ENCODE measurements at places on chromosomes 7 and 10. TPM values are rescaled to one million over a fixed set of nuclear protein-coding genes. Genes with fewer than 3 reads are reported as not detected.

The PDZD7 gene
- 0.21 TPM for total RNA-seq

The PSD gene
- 26.1 TPM for total RNA-seq

The TMEM178B gene
- total RNA-seq = 0.34 TPM

The PNLIPRP2 gene
- total RNA-seq = 10.7 TPM

The NYAP1 gene
- total RNA-seq = 0.27 TPM

The CUL2 gene
- 25.0 TPM for total RNA-seq

The SLC26A3 gene
- total RNA-seq = 3,814 TPM

The ACSM6 gene
- not detected for total RNA-seq

The IFT22 gene
- total RNA-seq = 6.0 TPM

The GPR146 gene
- 7.4 TPM for total RNA-seq

DNA sequence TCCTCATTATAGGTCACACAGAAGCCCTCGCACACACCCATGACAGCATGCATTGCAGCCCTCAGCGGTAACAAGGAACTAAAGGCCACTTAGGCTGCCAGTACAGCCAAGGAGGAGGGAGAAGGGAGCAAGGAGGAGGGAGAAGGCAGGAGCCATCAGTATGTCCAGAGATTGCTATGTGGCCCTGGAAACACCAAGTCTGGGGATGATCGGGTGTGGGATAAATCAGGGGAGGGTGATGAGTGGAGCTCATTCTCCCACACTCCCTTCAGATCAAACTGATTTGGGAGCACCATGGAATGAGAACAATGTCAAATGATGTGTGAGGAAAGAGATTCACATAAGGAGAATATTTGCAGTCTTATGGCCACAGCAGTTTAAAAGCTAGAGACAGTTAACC lies 350.9 kb downstream of the TNS3 start:
- DNase-seq = no peak

GRCh38 chr7:159098811-159099655 lies 45.6 kb downstream of the VIPR2 start:
- DNase-seq = no peak

GRCh38 chr10:34360984-34361383 lies 454.1 kb downstream of the PARD3 start:
- DNase-seq = no peak

- DNase-seq = no peak
These were observed 43.3 kb downstream of the FRMPD2 start for GRCh38 chr10:48231178-48231577.

DNA sequence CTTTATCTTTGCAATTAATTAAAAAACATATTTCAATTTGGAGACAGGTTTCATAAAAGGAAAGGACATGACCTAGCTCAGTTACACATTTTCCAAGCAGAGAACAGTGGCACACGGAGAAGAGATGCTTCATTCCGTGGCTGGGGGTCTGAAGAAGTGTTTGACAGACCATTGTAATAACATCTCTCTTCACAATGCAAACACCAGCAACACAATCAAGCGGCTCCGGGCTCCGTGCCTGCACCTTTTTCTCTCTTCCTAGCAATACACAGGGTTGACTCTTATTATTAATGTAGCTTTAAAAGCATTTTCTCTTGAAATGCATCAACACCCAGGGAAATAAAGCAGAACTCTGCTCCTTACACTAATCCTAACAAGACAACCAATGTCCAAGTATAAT lies 261.0 kb upstream of the AOAH start:
- DNase-seq = no peak

DNA sequence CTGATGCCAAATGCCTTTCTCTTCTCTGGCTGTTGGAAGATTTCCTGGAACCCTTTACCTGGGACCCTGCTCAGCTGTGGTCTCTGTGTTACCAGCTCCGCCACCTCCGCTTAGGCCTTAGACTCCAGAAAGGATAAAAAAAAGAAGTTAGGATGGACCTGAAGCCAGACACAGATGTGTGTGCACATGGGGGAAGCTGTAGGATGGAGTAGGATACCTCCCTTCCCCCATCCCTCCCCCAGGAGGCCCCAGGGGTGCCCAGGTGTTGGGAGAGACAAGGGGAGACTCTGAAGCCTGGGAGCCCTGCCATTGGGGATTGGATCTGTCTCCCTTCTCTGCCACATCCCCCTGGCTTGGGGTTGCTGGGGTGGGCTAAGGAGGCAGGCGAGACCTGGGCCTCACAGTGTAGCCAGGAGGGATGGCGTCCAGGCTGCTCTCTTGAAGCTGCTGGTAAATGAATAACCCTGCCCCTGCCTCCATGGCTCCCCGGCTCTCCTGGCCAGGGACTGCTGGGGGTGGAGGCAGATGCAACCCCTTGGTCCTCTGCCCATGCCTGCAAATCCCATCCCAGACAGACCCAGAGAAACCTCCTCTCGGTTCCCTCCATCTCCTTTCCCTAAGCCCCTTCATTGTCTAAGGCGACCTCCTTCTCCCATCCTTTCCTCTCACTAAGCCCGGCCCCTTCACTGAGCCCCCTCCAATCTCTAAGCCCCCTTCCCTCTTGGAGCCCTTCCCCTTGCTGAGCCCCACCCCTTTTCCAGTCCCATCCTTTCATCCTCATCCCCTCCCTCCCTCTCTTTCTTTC lies 8.0 kb downstream of the CLDN3 start:
- no peak for DNase-seq

- DNase-seq = no peak
These were observed 66.5 kb downstream of the TNS3 start for GRCh38 chr7:47515305-47515834.

DNA sequence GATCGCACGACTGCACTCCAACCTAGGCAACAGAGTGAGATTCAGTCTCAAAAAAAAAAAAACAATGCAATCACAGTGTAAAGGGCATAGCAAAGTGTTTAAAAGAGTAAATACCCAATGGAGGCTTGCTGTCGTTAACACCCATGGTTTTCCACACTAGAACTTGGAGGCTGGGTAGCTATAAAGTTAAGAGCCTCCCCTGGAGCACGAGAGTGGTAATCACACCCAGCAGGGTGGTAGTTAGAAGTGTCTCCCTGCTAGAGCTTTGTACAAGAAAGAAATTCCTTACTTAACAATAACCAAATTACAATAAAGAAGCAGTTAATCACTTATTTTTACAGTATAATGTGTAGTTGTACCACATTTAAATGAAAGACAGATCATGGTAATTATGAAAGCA lies 1078.9 kb downstream of the NRG3 start:
- DNase-seq = no peak

- no peak for DNase-seq
These were observed 51.2 kb upstream of the CFAP46 start for GRCh38 chr10:132993271-132994184.

GRCh38 chr7:55260676-55261385 lies 104.3 kb upstream of the LANCL2 start:
- no peak for DNase-seq

GRCh38 chr10:24009736-24010135 lies 199.2 kb upstream of the KIAA1217 start:
- DNase-seq = no peak

DNA sequence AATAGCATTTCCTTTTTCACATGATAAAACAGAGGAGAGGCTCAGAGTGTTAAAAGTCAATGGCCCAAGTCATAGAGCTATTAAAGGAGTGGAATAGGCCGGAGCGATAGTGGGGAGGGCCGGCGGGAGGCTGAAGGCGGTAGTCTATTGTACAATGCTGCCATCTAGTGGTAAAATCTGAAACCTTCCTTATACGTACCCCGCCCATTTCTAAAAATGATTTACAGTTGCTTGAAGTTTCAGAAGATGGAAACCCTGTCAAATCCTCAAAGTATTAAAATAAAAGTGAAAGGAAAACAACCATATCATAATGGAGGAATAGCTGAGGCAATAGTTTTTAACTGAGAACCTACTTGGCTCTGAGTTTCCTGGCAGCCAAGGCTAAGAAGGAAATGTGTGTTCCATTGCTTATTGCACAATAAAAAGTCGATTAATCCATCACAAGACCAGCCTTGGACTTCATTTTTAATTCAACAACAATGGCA lies 209.1 kb downstream of the CCSER2 start:
- DNase-seq = peak; percentile 59

- no peak for DNase-seq
These were observed 22.0 kb upstream of the MAGI2 start for GRCh38 chr7:79475455-79475854.

GRCh38 chr7:2022021-2022409 lies 210.7 kb downstream of the MAD1L1 start:
- no peak for DNase-seq

GRCh38 chr7:116788572-116789197 lies 73.7 kb upstream of the CAPZA2 start:
- no peak for DNase-seq

GRCh38 chr7:33872870-33873269 lies 32.5 kb upstream of the BMPER start:
- no peak for DNase-seq

- no peak for DNase-seq
These were observed 1177.4 kb downstream of the SORCS1 start for GRCh38 chr10:105986912-105987635.

DNA sequence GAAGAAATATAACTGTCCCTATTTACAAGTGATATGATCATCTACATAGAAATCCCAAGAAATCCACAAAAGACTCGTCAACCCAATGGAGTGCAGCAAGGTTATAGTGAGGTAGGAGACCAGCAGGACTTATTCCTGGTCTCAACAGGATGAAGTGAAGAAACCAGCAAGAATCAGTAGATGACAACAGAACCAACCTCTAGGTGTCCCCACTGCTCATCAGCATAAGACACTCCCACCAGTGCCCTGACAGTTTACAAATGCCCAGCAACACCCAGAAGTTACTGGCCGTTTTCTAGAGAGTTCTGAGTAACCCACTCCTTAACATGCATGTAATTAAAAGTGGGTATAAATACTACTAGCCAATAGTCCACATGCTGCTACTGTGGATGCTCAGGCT lies 470.5 kb upstream of the LRRTM3 start:
- DNase-seq = no peak

DNA sequence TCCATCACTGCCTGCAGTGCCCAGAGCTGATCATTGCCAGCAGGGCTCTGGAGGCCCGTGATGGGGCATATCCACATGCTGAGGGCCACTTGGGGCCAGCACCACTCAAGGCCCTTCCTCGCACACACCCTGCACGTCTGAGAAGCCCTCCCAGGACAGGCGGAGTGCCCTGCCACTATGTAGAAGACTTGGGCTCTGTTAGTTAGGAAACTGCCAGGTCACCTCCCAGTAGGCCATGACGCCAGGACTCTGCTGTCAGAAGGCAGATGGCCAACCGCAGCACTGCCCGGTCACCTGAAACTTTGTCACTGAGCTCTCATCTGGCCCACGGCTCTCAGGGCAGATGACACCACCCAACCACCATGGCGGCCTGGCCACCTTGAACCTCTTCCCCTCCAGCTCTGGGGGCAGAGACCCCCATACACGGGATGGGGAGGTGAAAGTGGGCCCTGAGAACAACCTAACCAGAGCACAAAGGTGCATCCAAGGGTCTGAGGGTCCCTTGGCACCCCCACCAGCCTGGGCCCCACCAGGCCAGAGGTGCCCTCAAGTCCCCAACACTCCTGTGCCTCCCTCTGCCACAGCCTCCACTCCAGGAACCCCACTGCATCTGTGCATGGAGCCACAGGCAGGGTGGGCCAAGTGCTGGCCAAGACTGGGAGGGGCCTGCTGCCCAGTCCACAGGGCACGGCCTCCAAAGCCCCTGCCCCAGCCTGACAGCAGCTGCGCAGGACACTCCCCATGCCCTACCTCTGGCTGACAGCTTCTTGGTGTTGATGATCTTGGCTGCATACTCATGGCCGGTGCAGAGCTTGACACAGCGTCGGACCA lies 41.8 kb downstream of the CAMK2B start:
- peak; percentile 1 for DNase-seq

DNA sequence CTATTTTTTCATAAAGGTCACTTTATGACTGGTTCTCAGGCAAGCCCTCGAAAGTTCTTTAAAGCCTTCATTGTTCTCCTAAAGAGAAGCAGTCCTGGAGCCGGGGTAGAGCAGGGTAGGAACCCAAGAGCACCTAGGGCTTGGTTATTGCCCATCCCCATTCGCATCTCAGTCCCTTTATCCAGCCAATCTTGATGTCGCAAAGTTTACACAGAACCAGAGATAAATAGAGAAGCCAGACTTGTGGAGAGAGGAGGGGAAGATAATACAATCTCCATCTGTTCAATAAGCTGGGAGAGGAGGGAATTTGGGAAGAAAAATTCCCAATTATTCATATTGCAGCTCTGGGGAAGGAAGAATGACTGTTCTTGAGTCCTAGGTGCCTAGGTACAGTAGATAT lies 6.4 kb upstream of the SRI start:
- DNase-seq = no peak

DNA sequence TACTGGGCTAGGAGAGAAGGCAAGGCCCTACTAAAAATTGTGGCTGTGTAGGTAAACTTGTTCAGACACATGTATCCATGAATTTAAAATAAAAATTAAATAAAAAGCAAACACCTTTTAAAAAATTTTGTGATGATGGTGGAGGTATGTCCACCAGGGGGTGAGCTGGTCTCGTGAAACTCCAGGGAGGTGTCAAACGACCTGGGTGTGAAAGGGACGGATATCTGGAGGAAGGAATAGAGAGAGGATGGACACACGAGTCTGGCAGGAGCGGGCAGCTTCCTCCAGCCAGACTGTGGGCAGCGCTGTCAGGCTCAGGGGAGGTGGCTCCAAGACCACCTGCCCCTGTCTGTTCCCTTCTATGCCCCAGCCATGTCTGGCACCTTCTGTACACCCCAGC lies 34.8 kb upstream of the DMBT1 start:
- peak; percentile 54 for DNase-seq

Measured in left colon (tissue), 2 donors.